ENCODE measurements at places on chromosomes 16 and 17. TPM values are rescaled to one million over a fixed set of nuclear protein-coding genes. Genes with fewer than 3 reads are reported as not detected.

Gene OXLD1
- total RNA-seq: 45.6 TPM

Gene CHST4
- not detected for total RNA-seq

Gene FSCN2
- 1.5 TPM for total RNA-seq

Gene ENPP7
- total RNA-seq: not detected

Gene CDH13
- total RNA-seq: 21.1 TPM

Gene CCL1
- not detected for total RNA-seq

Gene KRTAP4-3
- not detected for total RNA-seq

Gene BRIP1
- 4.0 TPM for total RNA-seq

Gene HBA2
- total RNA-seq: not detected

Gene SLC25A10
- total RNA-seq: 5.8 TPM

Gene ZNF385C
- not detected for total RNA-seq

Gene RAB37
- total RNA-seq: 0.26 TPM

Gene KRTAP1-5
- not detected for total RNA-seq

Gene PLA2G10
- total RNA-seq: not detected

Gene HOXB13
- not detected for total RNA-seq

Gene RCVRN
- not detected for total RNA-seq

Gene EFCAB5
- total RNA-seq: 0.66 TPM

Gene CA4
- total RNA-seq: not detected

Gene PIK3R5
- not detected for total RNA-seq

Gene C17orf67
- total RNA-seq: 1.7 TPM

Gene CSH1
- not detected for total RNA-seq

Gene ABCC12
- total RNA-seq: not detected

Gene KIFC3
- 44.9 TPM for total RNA-seq

Gene FGF11
- 0.33 TPM for total RNA-seq

Gene ABI3
- not detected for total RNA-seq

Gene ZBTB4
- 29.9 TPM for total RNA-seq

Gene TPPP3
- 3.8 TPM for total RNA-seq

Gene GAS7
- total RNA-seq: 2.6 TPM

Gene MYO15A
- 0.77 TPM for total RNA-seq

Gene ZNF652
- 7.2 TPM for total RNA-seq
